RPMI8226 (cell line): ENCODE measurements at places on chromosomes 11 and 22.

DNA sequence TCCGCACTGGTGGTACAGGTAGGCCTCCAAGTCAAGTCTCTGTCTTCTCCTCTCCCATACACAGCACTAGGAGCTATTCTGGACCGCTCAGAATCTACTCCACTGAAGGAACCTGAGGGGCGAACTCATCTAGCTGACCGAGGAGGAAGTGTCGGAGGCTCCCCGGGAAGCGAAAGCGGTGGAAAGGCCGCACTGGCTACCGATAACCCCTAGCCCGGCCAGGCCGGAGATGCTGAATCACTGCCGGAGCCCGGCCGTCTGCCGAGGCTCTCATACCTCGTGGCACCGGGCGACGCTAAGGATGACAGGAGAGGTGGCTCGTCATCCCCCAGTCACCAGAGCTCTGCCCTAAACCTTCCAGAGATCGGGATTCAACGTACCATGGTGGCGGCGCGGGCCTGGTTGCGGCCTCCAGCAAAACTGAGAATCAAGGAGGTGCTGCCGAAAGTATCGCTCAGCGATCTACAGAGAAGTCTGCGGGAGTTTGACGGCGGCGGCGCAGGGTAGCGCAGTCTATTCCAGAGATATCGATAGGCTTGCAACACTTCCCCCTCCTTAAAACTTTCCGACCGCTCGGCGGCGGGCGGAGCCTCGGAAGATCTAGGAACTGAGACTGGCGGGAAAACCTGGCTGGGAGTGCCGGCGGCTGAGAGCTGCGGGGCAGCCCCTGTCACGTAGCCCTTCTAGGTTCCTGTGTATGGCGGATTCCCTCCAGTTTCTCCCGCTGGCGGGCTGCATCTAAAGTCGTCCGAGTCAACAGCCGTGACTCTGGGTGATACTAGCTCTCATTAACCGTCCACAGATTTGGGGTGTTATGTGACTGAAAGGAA lies at the start of gene PSMA1:
PSMA1 (minus strand) TSS at position 470 of the 830 bp plus-strand sequence; CDS start at position 383, 87 bp downstream.
- DNase-seq = peak; percentile 93

DNA sequence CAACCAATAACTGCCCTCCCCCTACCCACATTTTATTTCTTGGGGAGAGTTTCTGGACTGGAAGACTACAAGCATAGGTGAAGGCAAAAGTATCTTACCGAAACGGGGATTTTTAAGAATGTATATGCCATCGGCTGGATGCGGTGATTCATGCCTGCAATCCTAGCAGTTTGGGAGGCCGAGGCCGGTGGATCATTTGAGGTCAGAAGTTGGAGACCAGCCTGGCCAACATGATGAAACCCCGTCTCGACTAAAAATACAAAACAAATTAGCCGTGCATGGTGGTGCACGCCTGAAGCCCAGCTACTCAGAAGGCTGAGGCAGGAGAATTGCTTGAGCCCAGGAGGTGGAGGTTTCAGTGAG lies 20.8 kb upstream of the SLN start:
- DNase-seq = no peak

DNA sequence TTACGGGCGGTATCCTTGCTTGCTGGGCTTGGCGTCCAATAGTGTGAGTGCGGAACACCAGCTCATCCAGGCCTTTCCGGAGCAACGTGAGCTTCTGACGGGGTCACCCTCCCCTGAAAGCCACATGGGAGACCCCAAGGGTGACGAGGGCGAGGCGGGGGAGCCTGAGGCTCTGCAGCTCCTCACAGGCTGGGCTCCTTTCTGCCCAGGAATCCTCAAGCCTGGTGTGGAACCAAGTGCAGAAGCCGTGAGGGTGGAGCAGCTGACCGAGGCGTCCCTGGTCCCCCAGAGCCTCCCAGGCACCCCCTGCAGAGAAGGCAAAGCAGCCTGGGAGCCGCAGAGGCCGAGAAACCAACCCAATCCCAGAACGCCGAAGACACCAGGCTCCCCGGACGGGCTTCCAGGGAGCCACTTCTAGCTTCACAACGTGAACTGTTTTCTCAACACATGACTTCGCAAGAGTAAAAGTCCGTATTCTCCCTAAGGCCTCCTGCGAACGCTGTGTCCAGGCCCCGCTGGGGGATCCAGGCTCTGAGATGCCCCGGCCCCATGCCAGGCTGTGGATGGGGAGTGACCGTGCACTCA lies 530.3 kb downstream of the BRD1 start:
- no peak for DNase-seq

DNA sequence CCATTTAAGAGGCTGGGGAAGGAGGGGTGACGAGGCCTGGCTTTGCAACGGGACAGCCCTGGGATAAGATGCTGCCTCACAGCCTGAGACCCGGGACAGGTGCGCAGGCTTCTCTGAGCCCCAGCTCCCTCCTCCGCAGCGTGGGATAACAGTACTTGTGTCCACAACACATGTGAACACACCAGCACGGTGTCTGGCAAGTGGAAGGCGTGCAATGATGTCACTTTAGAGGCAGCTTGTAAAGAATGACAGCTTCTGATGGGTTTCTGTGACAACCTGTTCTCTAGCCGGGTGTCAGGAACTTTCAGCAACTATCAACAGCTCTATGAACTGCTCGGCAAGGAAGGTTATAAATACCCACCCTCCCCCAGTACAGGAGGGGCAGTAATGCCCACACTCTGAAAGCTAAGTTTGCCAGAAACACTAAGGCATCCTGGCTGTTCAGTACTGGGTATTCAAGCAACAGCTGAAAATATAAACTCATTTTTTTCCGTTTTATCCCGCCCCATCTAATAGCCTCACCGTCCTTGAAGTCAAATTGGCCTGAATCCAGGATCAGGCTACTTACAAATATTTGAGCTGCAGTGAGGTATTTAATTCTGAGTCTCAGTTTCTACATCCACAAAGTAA lies 59.7 kb downstream of the MYH9 start:
- no peak for DNase-seq

DNA sequence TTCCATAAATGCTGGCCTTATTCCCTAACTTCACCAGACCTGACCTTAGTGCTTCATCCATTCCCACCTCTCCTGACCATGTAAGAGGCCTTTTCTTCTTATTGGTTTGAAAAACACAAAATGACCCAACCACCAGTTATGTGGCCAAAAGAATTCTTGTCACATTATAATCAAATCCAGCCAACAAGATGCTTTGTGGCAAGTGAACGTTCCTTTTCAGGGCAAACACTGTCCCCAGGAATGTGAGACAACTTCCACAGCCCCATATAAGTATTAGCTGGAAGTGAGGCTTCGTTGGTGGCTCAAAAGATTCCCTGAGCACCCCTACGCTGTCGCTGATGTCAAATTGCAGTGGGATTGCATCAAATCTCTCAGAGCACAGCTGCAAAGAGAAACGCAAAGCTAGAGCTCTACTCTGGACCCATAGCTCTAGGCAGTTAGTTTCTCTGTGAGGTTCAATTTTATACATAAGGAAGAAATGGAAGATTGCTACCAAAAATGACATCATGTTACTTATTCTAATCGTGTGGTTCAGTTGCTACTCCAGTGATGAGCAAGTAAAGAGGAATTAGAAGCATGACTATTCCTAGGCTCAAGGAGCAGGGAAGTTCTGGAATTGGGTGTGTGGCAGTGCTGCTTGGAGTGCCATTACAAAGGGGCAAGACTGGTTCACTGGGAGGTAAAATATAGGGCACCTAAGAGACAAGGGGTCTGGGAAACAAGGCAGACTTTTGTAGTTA lies 26.1 kb downstream of the GLYATL1 start:
- no peak for DNase-seq

DNA sequence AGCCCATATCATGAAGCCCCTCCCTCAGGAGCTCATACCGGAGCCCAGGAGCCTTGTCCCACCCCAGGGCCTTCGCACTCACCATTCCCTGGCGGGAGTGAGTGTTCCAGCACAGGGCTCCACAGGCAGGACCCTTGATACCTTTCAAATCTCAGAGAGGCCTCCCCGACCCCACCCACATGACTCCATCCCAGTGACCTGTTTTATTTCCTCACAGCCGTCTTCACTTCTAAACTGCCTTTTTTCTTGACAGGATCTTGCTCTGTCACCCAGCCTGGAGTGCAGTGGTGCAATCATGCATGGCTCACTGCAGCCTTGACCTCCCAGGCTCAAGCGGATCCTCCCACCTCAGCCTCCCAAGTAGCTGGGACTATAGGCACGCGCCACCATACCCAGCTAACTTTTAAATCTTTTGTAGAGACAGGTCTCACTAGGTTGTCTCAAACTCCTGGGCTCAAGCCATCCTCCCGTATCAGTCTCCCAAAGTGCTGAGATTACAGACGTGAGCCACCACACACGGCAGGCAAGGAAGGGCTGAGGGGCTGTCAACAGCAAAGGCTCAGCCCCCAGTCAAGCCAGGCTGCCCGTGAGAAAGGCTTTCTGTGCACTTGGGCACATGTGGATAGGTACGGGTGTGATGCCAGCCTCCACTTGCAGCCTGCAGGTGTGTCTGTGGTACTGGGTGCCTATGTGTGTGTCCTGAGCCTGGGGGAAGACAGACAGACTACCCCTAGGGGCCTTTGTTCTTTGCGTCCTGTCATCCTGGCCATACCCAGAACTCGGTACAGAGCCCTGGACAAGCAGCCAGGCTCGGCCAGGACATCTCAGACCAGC lies 9.3 kb downstream of the RPL3 start:
- no peak for DNase-seq

DNA sequence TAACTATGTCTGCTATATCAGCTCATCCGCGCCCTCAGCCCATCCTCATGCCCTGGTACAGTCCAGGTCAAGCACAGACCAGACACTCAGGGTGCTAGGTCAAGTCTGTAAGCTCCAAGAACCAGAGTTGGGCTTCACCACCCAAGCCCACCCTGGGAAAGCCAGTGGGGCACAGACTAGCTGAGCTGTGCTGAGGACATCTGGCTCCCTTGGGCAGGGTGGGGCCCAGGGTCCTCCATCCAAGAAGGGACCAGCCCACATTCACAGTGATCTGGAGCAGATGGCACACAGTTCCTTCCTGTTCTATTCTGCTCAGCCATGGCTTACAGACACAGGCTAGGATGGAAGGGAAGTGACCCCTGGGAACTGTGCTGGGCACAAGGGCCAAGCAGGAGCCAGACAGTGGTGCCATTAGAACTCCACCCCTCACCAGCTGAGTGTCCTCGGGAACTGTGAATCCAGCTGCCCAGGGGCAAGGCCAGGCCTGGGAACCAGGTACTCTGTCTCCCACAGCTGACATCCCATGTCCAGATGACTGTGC lies 9.1 kb downstream of the P2RY6 start:
- no peak for DNase-seq

- DNase-seq = no peak
Observed at GRCh38 chr11:1389932-1390568, at the start of gene BRSK2. BRSK2 (plus strand) TSS chr11:1389934; CDS start chr11:1390285, 351 bp downstream.

GRCh38 chr11:118996926-118997626 lies 862 bp upstream of the CENATAC start:
- peak; percentile 30 for DNase-seq

- DNase-seq = no peak
Observed at GRCh38 chr22:29103121-29103520, 30.3 kb downstream of the KREMEN1 start.

DNA sequence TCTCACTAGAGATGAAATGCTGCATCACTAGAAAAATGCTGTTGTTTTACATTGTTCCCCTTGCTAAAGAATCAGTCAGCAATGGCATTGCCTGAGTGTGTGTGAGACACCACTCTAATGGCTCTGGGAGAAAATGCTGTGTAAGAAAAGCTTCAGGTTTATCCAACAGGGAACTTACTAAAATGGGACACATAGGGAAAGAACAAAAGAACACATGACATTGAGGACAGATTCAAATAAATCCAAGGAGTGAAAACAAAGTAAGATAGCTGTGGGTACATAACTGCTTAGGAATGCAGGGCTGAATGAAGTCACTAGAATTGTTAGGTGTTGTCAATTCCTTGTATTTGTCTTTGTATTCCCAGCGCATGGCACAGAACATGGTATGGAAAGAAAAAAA lies 24.2 kb downstream of the BLID start:
- no peak for DNase-seq

DNA sequence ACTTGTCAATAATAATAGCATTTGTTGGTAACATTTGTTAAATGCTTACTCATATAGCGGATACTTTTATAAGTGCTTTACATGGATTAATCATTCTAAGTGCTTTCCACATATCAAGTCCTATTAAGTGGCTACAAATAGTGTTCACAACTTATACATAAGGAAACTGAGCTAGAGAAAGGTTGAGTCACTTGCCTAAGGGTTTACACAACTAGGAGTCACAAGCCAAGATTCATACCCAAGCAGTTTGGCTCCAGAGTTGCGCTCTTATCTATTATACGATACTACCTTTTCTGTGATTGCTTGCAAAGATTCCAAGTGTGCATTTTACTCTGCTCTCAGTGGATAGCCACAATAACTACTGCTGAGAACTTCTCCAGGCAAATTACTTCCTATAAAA lies 215.9 kb upstream of the CCDC90B start:
- no peak for DNase-seq

DNA sequence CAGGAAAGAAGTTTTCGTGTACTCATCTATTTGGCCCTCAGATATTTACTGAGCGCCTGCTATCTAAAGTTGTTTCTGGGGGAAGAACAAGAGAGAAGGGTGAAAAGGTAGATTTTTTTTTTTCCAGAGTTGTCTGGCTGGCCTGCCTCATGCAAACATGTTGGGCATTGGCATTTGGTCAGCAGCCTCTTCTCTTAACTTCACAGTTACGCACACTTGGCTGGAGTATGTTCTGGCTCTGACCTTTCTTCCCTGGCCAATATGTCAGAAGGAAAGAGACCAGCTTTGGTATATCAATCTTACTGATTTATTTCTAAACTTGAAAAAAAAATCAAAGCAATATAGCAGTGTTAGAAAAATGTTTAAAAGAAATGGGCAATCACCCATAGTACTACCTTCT lies 54.2 kb upstream of the GRAMD1B start:
- DNase-seq = no peak
